Caco-2 (cell line): ENCODE measurements at places on chromosomes 4 and X.
A peak's percentile ranks its signal among the peaks of the same experiment; 100 is the strongest.

DNA sequence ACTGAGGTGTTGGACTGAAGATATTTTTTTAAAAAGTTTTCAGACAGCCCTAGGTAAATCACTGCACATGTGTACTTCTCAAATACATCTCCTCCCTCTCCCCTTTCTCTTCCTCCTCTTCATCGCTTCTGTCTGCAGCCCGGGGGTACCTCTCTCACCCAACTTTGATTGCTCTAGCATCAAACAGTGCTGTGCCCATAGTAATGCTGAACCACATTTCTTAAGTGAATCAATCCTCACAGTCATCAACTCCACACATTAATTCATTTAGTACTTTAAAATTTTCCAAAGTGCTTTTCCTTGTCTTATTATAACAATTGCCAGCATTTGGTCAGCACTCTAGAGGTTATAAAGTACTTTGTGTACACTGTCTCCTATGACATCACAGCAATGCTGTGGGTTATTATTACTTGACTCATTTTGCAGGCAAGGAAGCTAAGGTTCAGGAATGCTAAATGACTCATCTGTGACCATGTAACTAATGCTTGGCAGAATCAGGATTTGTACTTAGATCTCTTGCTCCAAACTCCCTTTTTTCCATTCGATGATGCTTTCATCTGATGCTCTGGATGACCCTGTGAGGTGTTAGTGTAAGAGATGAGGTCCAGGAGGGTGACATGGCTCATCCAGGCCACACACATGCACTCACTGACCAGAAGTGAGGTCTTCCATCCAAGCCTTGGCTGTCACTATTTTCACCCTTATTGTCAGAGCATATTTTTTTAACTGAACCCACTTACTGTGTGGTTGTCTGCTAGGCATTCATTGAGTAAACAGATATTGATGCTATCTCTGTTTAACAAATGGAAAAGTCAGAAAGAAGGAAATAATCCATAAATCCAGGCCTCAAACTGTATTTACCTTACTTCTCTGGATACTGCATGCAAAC lies 58.8 kb downstream of the RHOH start:
- DNase-seq: no peak

DNA sequence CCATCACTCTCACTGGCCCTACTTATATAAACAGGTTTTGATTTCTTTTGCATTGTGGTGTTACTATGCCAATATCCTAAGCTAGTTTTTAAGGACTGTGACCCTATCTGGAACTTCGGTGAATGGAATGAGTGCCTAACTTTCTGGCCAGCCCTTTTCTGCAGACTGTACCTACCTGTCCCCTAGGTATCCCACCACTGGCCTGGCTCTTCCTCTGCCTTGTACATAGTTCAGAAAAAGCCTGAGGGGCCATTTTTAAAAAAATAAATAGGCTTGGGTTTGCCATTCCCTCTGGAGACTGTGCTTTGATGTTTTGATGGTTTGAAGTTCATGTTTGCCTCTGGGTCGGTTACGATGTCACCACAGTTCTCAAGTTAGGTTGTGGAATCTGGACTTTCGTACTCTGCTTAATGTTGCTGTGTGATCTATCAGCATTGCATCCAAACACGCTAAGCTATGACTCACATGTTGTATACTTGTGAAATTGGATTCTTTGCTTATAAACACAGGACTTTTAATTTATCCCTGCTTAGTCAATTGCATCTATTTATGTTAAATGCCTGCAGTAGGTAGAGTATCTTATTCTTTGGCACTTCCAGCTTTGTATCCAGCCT lies 182.0 kb downstream of the ANKRD50 start:
- DNase-seq: peak; percentile 69

DNA sequence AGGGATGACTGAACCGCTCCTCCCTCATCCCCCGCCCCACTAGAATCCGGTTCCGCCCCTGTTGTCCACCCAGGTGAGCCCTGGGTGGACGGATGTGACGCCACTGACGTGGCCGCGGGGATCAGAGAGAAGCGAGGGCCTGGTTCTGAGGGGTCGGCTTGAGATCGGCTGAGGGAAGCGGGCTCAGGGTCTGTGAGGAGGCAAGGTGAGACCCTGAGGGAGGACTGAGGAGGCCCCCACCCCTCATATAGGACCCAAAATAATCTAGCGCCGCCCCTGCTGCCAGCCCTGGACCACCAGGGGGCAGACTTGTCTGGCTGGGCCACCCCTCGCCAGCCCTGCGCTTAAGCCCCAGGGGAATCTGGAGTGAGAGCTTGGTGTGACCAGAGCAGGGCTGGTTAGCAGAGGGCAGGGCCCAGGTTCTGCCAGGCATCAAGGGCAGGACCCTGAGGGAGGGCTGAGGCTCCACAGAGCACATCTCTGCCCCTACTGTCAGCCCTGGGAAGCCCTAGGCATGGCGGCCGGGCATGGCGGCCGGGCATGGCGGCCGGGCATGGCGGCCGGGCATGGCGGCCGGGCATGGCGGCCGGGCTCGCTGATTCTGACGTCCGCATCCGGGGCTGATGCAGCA lies at the start of gene MAGEA8:
TSS of gene MAGEA8 (plus strand) at position 103 of the 631 bp plus-strand sequence. CDS start 3,090 bp downstream, outside the sequence.
- peak; percentile 32 for DNase-seq

DNA sequence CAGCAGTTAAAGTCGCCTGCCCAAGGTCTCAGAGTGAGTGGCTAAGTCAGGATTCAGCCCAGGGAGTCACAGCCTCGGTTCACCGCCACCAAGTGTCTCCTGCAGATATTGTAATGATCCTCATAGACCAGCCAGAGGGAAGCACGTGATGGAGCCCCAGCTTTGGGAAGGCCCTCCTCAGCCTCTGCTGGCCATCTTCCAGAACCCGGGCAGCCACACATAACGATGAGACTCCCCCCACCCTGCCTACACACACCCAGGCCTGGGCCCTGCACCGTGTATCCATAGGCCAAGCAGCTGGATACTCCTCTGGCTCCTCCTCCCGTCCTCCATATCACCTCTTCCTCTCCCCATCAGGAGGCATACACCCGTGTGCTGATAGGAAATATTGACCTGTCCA lies 19.6 kb upstream of the SASH3 start:
- no peak for DNase-seq

GRCh38 chr4:20641976-20642375 lies 58.3 kb upstream of the PACRGL start:
- DNase-seq: no peak

- DNase-seq: no peak
Observed at GRCh38 chrX:36575670-36576069, 432.5 kb upstream of the FAM47C start.

GRCh38 chrX:47231167-47231566 lies 1.6 kb upstream of the USP11 start:
- no peak for DNase-seq

DNA sequence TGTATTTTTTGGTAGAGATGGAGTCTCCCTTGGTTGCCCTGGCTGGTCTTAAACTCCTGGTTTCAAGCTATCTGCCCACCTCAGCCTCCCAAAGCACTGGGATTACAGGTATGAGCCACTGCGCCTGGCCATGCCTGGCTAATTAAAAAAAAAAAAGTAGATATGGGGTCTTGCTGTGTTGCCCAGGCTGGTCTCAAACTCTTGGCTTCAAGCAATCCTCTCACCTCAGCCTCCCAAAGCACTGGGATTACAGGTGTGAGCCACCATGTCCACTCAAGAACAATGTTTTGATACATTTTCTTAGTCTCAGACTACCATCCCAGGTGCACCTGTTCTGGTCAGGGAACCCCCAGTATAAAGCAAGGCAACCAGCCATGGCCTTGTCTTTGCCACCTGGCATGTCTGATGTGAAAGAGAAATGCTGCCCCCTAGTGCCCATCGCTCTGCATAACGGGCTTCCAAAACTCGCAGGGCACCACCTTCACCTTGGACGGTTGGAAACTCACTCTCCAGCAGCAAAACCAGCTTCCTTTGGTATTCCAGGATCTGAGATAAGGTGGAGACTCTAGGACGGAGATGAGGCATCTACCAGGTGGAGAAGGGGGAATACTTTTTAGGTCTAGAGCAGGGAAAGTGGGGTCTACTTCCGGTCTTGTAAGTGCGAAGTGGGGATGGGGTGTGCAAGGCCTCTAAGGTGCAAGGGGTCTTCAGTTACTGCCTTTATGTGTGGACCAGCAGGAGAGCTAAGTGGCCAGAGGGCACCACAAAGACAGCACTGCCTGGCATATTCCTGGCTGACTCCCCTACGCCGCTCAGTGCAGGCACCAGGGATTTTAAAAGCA lies 47.7 kb upstream of the AFAP1 start:
- peak; percentile 85 for DNase-seq

DNA sequence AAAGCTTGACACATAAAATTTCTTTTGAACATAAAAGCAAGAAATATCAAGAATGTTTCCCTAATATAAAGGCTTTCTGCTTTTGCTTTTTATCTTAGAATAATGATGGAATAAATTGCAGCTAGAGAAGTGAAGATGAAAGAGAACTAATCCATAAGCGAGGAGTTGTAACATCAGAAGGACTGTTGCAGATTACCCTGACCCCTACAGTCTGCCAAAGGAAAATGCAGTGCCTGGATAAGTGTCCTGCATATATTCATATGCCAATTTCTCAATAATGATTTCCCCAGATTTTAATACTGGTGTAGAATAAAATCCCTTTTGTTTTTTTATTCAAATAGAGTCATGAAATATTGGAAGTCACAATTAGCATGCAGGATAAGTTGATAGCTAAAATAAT lies 115.9 kb downstream of the MAGEC2 start:
- no peak for DNase-seq

DNA sequence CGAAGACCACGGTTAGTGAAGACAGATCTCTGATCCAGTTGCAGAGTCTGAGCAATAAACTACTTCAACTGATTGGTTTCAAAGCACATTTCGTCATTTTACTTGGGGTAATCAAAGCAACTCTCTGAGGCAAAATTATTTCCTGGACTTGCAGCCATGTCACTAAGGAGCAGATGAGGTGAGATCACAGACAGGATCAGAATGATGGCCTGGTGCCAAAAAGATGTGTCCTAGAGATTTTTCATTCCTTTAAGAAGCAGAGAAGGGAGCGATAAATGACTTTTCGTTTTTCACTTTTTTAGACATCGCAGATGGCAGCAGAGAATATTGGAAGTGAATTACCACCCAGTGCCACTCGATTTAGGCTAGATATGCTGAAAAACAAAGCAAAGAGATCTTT lies 83.9 kb downstream of the PTTG2 start:
- no peak for DNase-seq

DNA sequence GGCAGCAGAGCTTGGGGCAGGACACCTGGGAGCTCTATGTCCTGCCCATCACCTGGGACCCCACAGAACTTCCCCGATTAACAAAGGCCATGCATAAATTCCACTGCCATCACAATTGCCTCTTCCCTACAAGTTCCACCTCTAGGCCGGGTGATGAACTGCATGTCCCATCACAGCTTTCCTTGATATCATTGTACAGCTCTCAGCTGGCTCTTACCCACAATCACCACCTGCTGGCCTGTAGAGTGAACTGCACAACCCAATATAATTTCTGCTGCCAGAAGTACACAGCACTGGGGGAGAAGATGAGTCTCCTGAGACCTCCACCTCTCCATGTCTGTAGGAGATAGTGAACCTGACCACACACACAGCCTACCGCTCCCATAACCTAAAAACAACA lies 285.0 kb upstream of the AADAT start:
- no peak for DNase-seq

DNA sequence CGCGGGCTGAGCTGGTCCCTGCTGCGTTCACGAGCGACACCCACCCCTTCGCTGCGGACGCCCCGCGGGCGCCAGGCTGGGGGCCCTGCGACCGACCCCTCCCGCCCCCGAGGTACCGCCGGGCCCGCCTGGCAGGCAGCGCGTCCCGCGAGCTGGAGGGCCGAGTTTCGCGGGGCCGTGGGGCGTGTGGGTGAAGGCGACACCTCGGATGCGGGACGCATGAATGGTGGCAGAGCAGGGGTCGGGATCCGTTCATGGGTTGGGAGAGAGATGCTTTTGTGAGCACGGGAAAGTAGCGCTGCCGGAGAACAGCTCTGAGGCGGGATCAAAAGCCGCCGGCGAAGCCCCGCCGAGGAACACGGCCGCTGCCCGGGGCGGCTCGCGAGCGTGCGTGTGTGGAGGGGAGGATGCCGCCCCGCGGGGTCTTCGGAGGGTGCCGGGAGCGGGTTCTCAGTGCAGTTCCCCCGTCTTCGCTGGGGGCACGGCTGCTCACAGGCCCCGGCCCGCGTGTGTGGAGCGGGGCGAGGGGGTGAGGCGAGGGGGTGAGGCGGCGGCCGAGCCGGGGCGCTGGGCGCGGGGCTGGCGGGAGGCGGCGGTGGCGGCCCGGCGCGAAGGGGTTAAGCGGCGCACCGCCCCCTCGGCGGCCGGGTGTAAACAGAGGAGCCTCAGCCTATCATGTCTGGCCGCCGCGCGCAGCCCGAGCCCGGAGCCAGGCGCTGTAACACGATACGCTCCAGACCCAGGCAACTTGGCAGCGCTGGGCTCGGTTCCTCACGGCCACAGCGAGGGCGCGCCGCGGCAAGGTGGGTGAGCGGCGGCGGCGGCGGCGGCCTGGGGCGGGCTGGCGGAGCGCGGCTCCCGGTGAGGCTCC lies 205.3 kb downstream of the TENM3 start:
- DNase-seq: peak; percentile 92

DNA sequence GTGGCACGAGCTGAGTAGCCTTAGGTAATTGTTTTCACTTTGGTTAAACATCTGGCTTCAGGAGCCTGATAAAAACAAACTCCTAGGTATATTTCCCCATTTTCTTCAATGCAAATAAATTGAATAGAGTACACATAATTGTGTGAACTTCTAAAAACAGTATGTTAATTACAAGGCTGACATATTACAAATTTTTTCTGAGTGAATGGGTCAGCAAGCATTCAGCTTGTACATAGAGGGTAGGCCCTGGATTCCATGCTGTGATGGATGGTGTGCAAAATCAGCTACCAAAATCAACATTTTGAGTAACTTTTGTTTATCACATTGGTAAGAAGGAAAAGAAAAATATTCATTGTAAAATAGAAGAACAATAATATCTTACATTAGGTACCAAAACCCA lies 12.2 kb downstream of the TNIP3 start:
- no peak for DNase-seq

- no peak for DNase-seq
Observed at GRCh38 chr4:70914631-70915030, 12.5 kb downstream of the MOB1B start.

- no peak for DNase-seq
Observed at GRCh38 chr4:40710484-40711254, 39.1 kb upstream of the NSUN7 start.

GRCh38 chr4:183875251-183875825 lies 29.8 kb upstream of the STOX2 start:
- DNase-seq: no peak

DNA sequence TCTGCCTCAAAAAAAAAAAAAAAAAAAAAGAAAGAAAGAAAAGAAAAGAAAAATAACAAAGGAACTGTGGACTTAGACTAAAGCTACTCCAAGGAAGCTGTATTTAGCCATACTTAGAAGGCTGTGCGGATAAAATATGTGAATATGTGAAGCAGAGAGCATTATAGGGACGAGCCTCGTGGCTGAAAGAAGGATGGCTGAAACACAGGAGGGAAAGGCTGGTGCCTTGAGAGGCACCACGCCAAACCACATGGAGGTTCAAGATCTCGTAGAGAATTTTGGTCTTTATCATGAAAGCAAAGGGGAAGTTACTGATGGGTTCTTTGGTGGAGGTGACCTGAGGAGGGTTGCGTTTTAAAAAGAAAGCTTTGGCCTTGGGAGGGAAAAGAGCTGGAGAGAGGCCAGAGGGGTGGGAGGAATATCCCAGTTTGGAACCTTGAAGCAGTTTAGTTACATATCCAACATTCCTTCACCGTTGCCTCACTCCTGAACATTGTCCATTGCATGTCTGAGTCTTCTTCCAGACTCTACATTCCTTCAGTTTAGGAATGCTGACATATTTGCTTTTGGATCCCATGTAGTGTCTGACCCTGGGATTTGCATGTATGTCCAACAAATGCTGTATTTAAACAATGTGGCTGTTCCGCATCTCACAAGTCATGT lies 82.5 kb downstream of the CPE start:
- peak; percentile 38 for DNase-seq

- no peak for DNase-seq
Observed at GRCh38 chr4:153481478-153481877, 15.3 kb downstream of the TMEM131L start.
